Right atrium auricular region (tissue), 2 donors: ENCODE measurements at places on chromosomes 2 and 18. TPM values are rescaled to one million over a fixed set of nuclear protein-coding genes. Genes with fewer than 3 reads are reported as not detected.

The PTPRN gene
- total RNA-seq, result not detected

The PLCL1 gene
- total RNA-seq, result 32.0 TPM

The AP1S3 gene
- 3.5 TPM for total RNA-seq

The LYG2 gene
- not detected for total RNA-seq

The CCDC74A gene
- total RNA-seq, result 2.8 TPM

The CD8B2 gene
- not detected for total RNA-seq

GRCh38 chr2:62450716-62451191 is 55.2 kb downstream of the TMEM17 start:
- DNase-seq, result no peak

GRCh38 chr2:69680001-69680675 is 36.6 kb upstream of the AAK1 start:
- DNase-seq, result no peak

GRCh38 chr2:185628985-185629384 is 109.6 kb upstream of the FSIP2 start:
- no peak for DNase-seq

DNA sequence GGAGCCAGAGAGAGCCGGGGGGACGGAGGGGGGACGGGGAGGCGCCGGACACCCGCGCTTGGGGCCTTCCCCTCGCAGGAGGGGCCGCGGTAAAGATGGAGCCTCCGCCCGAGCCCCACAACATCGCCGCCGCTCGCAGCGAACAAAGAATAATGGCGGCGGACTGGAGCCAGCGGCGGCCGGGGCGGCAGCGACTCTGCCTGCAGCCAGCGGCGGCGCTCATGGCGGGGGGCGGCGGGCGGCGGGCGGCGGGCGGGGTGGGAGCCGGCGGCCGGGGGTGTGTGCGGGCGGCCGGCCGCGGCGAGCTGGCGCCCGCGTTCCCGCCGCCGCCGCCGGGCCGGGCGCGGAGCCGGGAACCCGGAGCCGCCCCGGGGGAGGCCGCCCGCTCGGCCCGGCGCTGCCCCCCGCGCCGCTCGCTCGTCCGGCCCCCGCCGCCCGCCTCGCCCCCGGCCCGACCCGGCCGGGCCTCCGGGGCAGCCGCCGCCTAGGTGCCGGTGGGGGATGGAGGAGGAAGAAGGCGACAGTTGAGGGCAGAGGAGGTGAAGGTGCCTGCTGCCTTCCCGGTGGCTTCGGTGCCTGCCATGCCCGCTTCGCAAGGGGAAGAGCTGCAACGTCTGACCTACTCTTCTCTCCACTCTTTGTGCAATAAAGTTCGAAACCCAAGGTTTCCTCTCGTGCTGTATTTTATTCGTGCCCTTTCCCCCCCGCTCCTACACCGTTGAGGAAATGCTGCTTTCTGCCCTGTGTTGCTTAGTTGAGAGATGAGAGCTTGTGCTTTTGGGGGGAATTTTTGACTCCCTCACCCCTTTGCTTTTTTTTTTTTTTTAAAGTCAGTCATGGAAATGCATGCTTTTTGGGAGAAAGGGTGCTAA is 634 bp downstream of the CREB1 start:
- DNase-seq, result no peak

- no peak for DNase-seq
These were observed 73.0 kb upstream of the EPB41L5 start for GRCh38 chr2:119939915-119940314.

DNA sequence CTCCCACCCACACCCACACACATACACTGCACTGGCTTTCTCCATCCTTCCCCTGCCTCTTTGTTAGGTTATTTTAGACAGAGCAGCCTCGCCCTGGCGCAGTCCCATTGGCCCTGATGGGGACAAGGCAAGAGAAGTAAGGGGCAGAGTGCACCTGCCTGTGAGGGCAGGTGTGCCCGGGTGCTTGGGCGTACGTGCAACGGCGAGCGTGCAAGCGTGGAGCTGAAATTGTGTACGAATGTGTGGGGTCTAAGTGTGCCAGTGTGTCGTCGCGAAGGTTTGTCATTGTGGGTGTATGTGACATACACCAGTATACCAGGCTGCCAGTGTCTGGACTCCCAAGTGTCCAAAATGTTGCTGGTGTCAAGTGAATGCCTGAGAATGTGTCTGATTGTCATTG is 544 bp downstream of the LRATD1 start:
- DNase-seq, result no peak
